Fibroblast of the aortic adventitia (primary cell): ENCODE measurements at places on chromosomes 2 and 18. TPM values are rescaled to one million over a fixed set of nuclear protein-coding genes. Genes with fewer than 3 reads are reported as not detected.

Gene ANKRD62
- total RNA-seq, result not detected in 2 replicates

Gene SLC8A1
- total RNA-seq, result 39.1 and 112 TPM in 2 replicates

Gene CNGA3
- total RNA-seq, result 0.18 TPM in 1 of 2 replicates, not detected in the other

Gene EVA1A
- 25.2 and 28.1 TPM in 2 replicates for total RNA-seq

Gene IL1B
- 2.4 TPM in 1 of 2 replicates, not detected in the other for total RNA-seq

Gene SEMA4C
- total RNA-seq, result 15.4 and 20.4 TPM in 2 replicates

Gene MAP2
- total RNA-seq, result 2.1 and 26.5 TPM in 2 replicates

GRCh38 chr2:184314829-184315228 is 283.5 kb upstream of the ZNF804A start:
- DNase-seq, result no peak

DNA sequence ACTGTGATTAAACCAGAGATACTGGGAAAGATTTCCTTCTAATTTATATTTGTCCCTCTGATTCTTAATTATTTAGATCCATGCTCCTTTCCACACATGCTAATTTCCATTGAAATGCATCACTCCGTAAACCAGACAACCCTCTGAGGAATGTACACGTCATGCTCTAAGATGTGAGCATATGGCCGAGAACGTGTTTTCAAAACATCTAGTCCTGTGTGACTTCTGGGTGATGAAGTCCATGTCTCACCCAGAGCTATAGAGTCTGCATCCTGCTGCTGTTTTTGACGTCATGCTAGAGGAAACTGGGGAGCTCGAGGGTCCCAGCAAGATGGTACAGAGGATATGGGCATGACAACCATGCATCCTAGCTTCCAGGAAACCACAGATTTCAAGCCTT is 53.6 kb downstream of the CAPN13 start:
- DNase-seq, result no peak

DNA sequence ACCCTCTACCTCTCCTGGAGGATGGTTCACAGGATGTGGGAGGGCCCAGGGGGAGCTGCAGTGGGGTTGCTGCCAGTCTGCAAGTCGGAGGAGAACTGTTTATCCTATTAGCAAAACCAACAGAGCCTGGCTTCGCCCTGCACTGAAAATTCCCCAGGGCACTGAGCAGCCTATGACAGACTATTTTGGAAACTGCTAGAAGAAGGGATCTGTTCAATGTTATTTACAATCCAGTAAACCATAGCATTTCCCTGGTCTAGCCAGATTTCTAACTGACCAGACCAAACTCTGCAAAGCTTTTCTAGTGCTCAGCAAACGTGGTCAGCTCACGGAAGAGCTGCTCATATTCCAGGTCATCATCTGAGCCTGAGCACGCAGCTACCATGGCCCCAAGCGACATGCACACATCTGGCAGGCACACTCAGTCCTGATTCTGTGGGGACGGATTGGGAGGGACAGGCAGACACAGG is 64.8 kb upstream of the PID1 start:
- DNase-seq, result peak; percentile 40

- no peak for DNase-seq
Measured at GRCh38 chr18:39825485-39826150, 2129.4 kb upstream of the PIK3C3 start.

DNA sequence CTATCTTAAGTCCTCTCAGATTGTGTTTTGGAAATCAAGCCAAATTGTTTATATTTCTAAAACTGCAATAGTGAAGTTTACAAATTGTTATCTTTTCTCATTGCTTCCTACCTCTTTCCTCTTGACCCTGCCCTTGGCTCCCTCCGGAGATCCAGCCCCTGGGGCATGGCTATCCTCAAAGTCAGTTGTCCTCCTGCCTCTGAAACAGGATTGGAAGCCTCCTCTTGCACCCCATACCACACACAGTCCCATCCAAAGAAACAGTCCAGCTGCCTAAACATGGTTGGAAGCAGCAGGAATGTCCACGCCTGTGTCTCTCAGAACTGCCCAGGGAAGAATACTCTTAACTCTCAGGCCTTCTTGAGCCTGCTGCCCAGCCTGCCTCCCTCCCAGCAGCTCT is 30.1 kb upstream of the COL6A3 start:
- DNase-seq, result no peak

- DNase-seq, result peak; percentile 59
Measured at GRCh38 chr2:219713110-219713509, 85.7 kb downstream of the SLC4A3 start.

- DNase-seq, result no peak
Measured at GRCh38 chr2:78994789-78995188, 30.7 kb upstream of the REG3G start.

GRCh38 chr2:42230891-42231290 is 61.7 kb downstream of the EML4 start:
- peak; percentile 12 for DNase-seq

- DNase-seq, result no peak
Measured at GRCh38 chr18:79523206-79523735, 127.5 kb downstream of the NFATC1 start.

- DNase-seq, result peak; percentile 70
Measured at GRCh38 chr2:228048838-228049490, 132.5 kb downstream of the SPHKAP start.

DNA sequence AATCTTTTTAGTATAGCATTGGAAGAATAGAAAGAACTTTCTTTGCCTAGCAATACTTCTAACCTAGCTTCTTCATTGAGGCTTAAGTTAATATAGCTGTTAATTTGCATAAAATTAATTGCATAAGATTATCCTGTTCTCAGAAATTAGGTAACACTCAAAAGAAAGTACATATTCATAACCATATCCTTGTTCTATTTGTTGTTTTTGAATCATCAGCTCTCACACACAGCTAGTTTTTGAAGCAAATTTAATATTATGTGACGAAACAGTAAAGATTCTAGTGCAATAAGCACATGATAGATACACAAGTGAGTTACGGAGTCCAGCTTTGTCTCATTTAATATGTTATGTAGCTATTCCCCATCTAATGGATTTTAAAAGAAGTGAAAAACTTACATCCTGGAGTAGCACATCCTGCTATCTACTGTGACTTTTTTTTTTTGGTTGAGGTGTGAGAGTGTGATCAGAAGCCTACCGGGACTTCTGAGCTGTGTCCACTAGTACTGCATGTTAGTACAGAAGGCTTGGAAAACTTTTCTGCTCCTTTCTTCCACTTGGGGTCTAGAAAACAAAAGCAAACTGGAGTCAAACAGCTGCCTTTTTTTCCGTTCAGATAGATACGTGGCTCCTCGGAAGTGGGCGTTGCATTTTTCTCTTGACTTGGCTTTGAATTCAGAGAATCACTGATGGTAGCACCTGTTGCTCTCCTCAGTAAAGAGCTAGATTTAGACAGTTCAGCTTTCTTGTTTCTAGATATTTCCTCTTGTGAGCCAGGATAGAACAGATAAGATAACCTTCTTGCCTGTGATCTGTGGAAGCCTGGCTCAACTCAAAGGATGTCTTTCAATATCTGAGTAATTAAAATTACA is 27.2 kb downstream of the KDM3A start:
- DNase-seq, result no peak

DNA sequence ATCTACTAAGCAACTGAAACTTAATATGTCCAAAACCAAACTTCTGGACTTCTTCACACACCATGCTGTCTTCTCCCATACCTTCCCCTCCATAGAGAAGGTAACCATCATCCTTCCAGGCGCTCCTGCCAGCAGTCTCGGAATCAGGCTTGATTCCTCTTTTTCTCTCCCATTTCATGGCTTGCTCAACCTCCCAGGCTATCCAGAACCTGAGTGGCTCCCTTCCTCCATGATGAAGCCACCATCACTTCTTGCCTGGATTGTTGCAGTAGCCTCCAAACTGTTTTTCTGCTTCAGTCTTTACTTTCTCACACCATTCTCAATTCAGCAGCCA is 40.1 kb upstream of the NDUFV2 start:
- DNase-seq, result no peak

DNA sequence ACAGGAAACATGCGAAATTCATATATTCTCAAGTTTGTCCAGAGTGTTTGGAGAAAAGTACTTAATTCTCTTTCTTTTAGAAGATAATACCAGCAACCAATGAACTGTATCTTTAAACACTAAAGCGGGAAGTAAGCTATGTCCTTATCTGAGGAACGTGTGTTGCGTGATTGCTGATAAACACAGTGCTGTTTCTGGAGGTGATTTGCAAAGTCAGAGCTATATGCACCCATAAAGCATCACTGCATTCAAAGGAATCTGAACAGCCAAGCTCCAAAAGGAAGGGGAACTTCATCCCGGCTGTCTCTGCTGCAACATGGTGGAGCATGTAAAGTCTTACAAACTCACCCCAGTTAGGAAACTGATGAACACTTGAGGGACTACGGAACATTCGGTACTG is 271.7 kb upstream of the FN1 start:
- DNase-seq, result no peak

DNA sequence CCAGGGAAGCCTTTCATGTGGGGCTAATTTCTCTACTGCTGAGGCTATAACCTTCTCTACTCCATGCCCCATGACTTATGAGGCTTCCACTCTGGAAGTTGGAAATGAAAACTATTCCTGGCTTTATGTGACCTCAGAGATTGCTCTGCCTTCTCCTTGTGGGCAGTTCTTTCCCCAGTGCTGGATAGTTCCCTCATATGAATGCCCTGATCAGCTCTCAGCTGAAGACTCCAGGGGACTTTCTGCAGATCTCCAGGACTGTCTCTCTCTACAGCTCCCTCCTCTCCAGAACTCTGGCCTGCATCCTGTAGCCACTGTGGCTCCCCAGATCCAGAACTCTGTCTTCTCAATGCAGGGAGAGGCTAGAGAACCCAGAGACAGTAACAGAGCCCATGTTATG is 235.1 kb downstream of the SEPTIN10 start:
- DNase-seq, result no peak

DNA sequence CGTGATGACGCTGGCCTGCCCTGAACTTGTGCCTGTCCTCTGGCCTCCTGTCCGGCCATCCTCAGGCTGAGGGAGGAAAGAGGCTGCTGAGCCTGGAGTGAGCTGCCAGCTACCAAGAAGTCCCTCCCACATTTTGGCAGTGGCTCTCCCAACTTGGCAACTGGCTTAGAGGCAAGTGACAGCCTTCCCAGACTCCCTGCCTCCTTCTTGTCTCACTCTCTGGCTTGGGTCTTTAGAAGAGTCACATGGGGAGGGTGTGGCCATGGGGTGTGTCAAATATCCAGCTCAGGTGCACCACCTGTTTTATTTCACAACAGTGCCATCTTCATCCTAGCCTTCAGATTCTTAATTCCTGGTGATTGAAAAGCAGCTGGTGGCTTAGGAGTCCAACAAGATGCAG is 222.9 kb downstream of the PRKCE start:
- peak; percentile 44 for DNase-seq

- no peak for DNase-seq
Measured at GRCh38 chr2:159617100-159617499, 752 bp upstream of the BAZ2B start.

DNA sequence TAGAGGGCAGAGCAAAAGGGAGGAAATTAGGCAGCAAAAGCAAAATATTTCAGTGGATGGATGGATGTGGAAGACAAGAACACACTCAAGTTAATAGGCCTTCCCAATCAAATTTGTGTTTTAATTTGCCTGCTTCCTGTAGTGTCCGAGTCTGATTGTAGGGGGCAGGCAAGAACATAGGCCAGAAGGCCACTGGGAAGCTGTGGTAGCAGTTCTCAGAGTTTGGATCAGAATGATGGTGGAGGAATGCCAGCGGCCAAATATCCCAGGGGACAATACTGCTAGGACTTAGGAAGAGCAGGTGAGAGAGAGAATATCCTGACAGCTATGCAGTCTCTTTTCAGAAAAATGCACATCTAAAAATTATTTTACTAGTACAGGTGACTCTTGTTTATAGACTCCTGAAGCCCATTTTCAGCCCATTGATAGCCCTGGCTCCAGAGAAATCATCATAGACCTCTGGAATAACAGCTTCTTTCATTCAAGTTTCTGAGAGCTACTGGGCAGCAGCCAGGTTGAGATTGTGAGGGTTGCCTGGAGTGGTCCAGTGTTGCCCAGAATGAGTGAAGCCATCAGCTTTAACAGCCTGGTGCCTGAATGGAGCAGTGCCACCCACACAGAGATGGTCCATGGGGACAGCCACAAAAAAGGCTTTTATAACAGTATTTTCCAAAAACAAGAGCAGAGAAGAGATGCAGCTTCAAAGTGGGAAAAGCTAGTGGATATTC is 19.1 kb upstream of the SERPINE2 start:
- DNase-seq, result no peak

DNA sequence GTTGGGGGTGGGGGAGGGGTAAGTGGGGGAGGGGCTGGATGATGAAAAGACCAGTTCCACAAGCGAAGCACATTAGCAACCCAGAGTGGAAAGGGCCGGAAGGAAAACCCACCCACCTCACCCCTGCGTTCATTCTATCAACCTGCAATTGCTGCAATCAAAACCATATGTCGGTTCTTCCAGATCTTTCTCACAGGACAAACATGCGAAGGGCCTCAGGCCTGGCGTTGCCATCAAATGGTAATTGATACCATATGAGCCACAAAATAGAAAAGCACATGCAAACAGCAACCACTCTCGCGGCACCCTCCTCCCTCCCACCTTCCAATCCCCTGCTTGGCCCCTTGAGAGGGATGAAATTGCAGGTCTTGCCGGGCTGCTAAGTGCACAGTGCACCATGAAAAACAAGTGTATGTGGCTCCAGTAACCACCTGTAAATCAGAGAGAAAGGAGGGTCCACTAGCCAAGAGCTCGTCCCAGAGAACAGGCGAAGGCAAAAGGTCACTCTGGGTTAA is 287.5 kb downstream of the TCF4 start:
- peak; percentile 82 for DNase-seq

DNA sequence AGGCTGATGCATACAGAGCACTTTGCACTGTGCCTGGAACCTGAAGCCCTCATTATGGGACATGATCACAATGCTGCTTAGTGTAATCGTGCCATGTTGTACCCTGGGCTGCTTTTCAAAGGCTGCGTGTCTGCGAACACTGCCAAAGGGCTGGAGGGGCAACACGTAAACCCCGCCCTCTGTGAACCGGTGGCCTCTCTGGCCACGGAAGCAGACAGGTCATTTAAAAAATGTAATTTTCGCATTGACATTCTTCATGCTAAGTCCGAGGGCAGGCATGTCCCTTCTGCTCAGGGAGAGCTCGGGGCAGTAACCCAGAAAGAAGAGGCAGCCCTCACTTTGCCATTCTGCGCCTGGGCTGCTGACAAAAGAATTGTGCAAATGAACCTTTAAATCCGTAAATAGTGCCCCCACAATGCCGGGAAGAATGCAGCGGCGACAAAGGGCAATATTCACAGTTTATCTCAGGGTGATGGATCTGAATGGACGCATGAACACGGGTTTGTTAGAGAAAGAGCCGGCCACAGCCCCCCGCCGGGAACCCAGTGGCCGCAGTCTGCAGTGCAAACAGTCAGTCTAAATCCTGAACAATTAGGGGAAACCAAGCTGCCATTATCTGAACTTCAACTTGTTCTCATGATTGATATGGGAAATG is 226.1 kb downstream of the MYCN start:
- DNase-seq, result no peak

GRCh38 chr2:144412709-144413108 is 107.2 kb downstream of the ZEB2 start:
- no peak for DNase-seq

GRCh38 chr2:177332026-177332991 is 60.3 kb upstream of the AGPS start:
- peak; percentile 91 for DNase-seq

DNA sequence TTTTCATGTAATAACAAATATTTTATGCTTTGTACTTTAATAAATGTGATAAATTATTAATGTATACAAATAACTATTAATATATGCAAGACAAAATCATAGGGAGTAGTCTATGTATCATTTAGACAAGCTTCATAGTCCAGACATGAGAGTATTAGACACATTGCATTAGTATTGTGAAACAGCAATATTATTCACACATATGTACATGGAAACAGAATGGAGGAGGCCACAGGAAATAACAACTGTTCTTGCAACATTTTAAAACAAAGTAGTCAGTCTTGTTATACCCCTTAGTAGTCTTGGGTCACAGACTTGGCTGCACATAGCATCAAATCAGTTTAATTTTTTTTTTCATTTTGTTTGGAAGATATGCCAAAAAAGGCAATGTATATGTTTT is 15.8 kb downstream of the DSC1 start:
- DNase-seq, result no peak
